Hepatocyte (in vitro differentiated cells): ENCODE measurements at places on chromosomes 2 and 18.

DNA sequence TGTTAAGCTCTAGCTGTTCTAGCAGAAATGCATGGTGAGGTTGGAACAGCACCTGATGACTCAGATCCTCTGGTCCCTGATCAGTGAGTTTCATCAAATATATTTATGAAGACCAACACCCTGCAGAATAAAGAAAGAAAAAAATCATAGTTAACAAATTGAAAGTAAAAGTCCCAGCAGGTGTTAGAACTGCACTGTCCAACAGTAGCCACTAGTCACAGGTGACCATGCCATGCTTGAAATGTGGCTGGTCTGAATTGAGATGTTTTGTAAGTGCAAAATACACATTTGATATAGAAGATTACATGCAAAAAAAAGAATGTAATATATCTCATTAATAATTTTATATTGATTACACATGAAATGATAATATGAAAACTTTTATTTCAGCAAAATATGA, 1010.7 kb upstream of the ZEB2 start:
- DNase-seq: no peak

DNA sequence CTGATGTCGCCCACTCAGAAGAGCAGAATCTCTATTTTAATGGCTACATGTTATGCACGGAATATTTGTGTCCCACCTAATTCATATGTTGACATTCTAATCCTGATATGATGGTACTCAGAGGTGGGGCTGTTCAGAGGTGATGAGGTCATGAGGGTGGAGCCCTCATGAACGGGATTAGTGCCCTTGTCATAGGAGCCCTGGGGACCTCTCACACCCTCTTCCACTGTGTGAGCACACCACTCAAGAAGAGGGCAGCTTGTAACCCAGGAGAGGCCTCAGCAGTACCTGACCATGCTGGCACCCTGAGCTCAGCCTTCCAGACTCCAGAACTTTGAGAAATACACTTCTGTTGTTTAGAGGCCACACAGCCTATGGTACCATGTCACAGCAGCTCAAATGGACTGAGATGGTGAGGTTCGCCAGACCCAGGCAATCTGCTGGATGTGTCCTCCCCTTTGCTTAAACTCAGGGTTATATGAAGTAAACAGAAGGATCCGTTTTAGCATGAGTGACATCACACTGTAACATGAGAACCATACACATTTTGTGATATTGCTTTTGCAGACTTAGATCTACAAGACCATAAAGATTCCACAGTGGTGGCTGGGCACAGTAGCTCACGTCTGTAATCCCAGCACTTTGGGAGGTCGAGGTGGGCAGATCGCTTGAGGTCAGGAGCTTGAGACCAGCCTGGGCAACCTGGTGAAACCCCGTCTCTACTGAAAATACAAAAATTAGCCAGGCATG, 48.7 kb downstream of the ATOH8 start:
- no peak for DNase-seq

DNA sequence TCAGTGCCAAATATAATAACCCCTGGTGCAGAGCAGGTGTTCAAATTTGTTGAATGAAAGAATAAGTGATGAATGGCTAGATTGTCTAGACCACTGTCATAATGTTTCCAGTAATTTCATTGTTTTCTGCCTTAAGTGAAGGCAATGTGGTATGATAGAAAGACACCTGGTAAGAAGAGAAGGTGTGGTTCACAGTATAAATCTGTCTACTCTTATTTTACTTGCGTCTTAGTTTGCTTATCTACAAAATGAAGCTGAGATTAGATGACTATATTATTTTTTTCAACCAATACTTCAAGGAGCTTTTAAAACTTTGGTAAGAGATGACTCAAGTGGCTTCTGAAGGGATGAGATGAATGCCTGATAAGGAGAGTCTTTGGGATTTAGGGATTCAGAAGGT, 788.4 kb downstream of the EPHA4 start:
- no peak for DNase-seq

GRCh38 chr2:88690591-88691338, 708 bp upstream of the RPIA start:
- peak; percentile 64 for DNase-seq

GRCh38 chr2:75729861-75730260, 19.1 kb upstream of the GCFC2 start:
- DNase-seq: peak; percentile 12

DNA sequence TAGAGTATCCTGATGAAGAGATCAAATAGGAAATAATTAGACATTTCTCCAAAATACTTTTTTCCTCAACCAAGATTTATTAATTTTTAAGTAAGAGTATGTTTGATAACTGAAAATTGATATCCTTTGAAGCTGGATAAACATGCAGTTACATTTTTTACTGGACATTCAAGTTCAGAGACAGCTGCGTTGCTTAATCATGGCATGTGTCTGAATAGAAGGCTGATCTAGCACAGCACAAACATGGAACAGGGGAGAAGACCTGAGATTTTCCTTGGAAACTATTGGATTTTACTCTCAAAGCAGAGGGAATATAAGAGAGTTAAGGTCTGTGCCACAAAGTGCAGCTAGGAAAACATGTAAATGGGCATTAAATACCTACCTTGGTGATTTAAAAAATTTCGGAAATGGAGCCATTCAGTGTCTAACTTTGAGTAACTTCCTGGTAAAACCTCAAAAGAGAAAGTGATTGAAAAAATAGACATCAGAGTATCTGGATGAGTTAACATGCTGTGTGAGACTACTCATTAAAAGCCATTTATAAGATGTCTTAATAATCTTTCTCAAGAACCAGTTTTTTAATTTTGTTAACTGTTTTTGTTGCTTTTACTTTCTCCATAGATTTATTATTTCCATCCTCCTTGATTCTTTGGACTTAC, 31.8 kb downstream of the CRIM1 start:
- no peak for DNase-seq

DNA sequence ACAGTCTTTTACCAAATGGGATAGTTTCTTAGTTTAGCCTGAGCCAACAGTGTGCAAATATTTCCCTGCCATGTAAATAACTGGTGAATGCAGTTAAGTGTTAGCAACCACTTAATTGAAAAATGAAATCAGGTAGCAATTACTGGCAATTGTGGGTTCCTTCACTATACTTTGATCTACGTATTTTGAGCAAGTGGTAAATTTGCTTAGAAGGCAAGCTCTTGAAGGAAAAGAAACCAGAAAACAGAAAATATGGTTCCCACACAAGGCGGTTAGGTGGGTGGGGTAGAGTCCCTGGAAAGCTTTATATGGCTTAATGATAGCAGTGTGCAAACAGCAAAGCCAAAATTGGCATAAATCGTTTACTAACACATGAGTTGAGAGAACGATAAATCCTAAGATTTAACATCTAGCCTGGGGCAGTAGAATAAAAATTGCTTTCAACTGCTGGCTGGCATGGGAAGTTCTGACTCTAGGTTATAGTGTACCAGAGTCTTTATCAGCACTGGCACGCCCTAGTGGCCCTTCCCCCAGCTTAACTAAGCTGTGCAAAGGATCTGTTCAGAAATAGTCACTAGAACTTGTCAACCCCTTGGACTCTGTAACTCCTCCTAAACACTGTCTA, 17.0 kb downstream of the SLC9A2 start:
- peak; percentile 28 for DNase-seq
